ENCODE measurements at places on chromosomes 5 and 9. TPM values are rescaled to one million over a fixed set of nuclear protein-coding genes. Genes with fewer than 3 reads are reported as not detected.

- no peak for DNase-seq
Observed at GRCh38 chr5:131305906-131306305, 42.1 kb downstream of the CDC42SE2 start.

DNA sequence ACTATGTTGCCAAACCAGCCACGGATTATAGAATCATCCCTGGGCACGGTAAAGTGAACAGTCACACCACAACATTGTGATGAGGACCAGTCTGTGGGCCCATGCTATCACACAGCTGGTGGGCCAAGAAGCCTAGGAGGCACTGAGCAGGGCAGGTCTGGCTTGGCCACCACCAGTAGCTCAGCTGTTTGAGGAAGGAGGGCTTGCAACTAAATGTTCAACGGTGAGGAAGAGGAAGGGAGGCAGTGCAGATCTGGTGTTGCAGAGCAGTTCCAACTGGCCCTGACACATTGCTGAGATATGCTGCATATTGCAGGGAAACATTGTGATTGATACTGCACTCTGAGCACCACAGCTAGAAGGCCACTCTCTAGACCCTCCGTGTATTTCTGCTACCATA is 77.9 kb upstream of the ATG10 start:
- DNase-seq: no peak

Gene ALDH7A1
- total RNA-seq: 85.1 TPM

GRCh38 chr9:17216011-17216410 is 81.2 kb downstream of the CNTLN start:
- DNase-seq: peak; percentile 68

- DNase-seq: no peak
Observed at GRCh38 chr5:147519380-147519779, 9.5 kb upstream of the DPYSL3 start.

Gene ELAVL2
- total RNA-seq: not detected

- DNase-seq: no peak
Observed at GRCh38 chr5:61620699-61621182, 288.7 kb downstream of the ZSWIM6 start.

DNA sequence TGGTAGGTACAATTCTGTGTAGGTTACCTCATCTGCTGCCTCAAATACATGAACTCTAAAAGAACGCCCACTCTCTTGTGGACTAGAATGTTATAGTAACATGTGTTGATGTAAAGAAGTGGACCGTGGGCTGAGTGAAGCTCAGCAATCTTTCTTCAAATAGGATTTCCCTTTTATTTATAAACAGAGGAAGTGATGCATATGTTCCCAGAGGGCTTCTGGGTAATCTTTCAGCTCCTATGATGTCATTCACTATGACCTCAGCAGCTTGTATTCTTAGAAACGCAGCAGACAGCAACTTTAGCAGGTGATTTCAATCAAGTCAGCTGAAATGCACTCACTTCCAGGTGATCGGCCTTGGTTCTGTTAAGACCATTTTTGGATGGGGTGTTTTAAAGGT is 14.4 kb downstream of the F2RL2 start:
- no peak for DNase-seq

GRCh38 chr5:159424123-159424522 is 93.8 kb upstream of the IL12B start:
- no peak for DNase-seq

DNA sequence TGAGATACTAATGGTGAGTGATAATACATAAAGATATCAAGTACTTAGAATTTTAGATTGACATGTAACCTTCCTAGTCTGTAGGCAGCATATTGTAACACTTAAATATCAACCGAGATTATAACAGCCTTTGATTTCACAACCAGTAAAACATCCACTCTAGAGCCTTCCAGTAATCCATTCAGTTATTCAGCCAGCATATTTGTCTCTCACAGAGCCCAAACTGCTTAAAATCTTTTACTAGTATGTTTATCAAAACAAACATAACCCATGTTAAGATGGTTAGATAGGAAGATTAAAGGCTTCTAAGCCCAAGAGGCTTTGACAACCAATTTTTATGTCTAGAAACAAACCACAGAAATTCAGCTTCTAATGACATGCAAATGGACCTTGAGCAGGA is 177.9 kb upstream of the FST start:
- DNase-seq: peak; percentile 64

GRCh38 chr9:91026266-91026665 is 224.6 kb downstream of the SYK start:
- no peak for DNase-seq

Gene CD72
- 0.63 TPM for total RNA-seq

Gene IQGAP2
- not detected for total RNA-seq

Gene ROPN1L
- total RNA-seq: 0.37 TPM

- no peak for DNase-seq
Observed at GRCh38 chr5:171390883-171391677, 3.4 kb downstream of the NPM1 start.

GRCh38 chr5:112948458-112948857 is 26.4 kb upstream of the REEP5 start:
- no peak for DNase-seq

DNA sequence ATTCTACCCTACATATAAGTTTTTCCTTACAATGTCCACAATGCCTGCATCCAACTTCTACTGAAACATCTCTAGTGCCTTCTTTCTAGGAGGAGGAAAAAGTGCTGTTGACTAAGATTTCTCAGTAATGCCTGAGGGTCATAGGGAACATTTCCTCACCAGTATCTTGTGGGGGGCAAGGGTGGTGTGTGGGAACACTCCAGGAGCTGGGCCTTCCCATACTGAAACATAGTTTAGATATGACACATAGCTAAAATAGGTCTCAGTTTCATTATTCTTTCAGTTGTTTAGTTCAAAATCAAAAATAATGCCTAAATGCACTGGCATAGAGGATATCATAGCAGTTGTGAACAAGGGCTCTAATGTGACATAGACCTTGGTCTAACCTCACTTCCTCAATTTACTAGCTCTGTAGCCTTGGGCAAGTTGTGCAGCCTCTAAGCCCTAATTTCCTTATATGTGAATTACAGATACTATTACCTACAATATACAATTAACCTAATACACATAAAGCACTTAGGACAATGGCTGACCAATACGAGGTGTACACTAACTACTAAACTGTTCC is 66.1 kb downstream of the HAPLN1 start:
- no peak for DNase-seq

GRCh38 chr5:27701931-27702903 is 663.8 kb upstream of the CDH9 start:
- no peak for DNase-seq

GRCh38 chr5:128826275-128826674 is 139.0 kb upstream of the SLC27A6 start:
- no peak for DNase-seq

Gene CDKN2B
- 8.4 TPM for total RNA-seq

Gene SLC6A3
- total RNA-seq: not detected

- no peak for DNase-seq
Observed at GRCh38 chr5:52531105-52531504, 256.6 kb upstream of the ITGA1 start.

Gene PAPPA
- 11.0 TPM for total RNA-seq

Gene MEIKIN
- not detected for total RNA-seq

DNA sequence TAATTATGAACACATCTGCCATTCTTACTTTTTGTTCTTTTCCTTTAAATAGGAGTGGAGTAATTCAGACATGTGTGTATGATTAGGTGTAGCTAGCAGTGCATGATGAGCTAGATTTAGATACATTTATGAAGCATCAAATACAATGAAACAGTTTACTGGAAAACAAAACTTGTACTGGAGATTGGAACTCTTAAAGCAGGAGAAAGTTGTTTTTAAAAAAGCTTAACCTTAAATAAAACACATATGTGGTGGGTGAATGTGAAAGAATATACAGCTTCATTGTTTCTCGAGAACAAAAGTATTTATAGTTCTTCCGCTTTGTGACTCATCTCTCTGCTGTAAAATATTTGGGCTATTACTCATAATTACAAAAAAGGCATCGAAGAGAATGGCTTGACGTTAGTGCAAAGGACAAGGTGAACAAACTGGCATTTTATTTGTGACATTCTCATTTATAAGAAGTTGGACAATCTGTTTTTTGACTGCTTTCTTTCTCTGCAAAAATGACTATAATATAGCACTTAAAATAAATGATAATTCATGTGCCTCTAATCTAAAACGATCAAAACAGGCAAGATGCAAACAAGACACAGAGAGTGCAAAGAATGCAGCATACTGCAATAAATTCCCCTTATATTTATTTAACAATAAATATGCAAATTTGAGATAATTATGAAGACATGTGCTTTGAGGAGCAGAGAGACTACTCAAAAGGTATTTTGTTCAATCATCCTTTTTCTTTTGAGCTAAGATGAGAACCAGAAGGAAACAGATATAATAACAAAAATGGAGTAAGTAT is 478.8 kb downstream of the CETN3 start:
- DNase-seq: peak; percentile 34

Gene IFNA21
- total RNA-seq: not detected

DNA sequence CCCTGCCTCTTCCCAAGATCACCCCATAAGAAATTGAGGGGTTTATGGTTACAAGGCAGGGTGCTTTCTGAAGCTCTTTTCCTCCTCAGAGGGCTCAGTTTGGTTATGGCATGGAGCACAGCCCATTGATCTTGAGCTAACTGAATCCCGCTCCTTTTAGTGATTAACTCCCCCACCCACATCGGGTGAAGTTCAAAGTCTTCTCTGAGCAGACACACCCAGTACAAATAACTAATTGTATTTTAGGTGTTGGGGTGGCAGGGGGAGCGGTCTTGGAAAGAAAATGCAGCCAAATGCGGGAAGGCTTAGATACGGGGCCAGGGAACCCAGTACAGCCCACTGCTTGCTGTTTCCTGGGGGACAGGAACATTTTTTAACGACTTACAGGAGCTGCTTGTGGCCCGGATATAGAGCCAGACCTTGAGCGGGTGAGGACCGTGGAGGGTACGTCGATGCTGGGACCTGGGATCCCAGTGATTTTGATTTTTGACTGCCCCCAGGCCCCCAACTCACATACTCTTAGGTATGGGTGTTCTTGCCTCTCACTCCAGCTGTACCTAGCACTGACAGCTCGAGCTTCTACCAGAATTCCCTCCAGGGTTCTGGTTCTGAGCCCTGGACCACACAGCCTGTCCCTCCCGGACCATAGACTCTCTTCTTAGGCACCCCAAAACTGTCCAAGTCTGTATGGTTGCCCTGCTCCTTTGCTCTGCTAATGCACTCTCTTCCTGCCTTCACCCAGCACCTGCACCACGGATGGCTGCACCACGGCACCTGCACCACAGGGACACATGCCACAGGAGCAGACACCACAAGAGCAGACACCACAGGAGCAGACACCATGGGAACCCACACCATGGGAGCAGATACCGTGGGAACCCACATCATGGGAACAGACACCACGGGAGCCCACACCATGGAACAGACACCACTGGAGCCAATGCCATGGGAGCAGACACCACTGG is 18.3 kb upstream of the RXRA start:
- no peak for DNase-seq

GRCh38 chr9:107033966-107034365 is 171.0 kb downstream of the ZNF462 start:
- DNase-seq: no peak

DNA sequence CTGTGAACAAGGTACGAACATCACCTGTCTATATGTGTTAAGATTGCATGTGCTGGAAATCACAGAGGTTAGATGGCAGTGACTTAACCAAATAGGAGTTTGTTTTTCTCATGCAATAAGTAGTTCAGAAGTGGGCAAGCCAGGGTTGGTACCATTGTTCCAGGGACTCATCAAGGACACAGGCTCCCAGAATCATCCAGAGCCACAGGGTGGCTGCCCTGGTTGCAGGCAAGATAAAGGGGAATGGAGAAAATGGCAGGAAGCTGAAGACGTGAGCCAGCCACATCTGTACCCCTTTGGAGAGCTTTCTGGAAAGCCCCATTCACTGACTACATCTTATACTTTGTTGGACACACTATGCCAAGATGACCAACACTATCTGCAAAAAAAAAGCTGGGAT is 126.0 kb upstream of the IL12B start:
- DNase-seq: no peak

Gene ZNF883
- 6.8 TPM for total RNA-seq

Gene ZNF618
- total RNA-seq: 13.1 TPM

Gene SLC6A19
- total RNA-seq: not detected

DNA sequence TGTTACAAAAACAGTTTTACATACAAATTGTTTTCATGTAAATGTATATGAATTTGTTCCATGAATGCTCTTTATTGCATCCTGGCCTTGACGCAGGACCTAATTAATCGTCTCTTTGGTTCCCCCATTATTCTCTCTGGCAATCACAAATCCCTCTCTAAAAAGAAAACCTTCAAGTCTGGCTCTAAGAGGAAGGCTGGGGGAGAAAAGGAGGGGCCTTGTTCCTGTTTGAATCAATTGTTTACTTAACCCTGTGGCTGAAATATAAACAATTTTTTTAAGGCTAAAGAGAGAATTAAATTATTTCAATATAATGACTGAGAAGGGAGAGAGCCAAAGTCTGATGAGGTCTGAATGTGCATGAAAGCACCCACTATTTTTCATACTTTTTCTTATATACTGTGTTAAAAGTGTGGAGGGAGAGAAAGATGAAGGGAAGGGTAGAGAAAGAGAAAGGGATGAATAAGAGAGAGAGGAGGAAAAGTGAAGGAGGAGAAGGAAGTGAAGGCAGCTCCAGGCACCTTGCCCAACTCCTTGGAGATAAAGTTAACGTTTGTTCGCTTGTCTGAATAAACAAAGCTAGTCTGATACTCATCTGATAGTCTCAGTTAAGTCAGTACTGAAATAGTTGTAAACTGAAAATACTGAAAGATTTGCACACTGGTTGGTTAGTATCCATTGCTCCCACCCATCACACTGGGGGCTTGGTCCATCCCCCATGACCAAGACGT is 116.4 kb upstream of the SPDL1 start:
- no peak for DNase-seq

DNA sequence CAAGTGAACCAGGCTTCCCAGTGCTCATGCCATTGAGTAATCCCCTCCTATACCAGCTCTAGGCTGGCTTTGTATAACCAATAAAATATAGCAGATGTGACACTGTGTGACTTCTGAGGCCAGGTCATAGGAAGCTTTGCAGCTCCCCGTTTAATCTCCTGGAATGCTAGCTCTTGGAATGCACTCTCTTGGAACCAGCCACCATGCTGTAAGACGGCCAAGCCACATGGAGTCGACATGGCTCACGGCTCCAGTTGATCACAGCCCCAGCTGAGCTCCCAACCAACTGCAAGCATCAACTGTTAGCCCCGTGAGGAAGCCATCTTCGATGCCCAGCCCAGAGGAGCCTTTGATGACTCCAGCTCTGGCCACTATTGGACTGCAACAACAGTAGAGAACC is 74.5 kb downstream of the SH3TC2 start:
- no peak for DNase-seq

GRCh38 chr5:58452566-58453258 is 7.2 kb downstream of the PLK2 start:
- no peak for DNase-seq

GRCh38 chr9:130042406-130042884 is 544 bp downstream of the FNBP1 start:
- no peak for DNase-seq

- no peak for DNase-seq
Observed at GRCh38 chr5:56669534-56670483, 145.5 kb upstream of the MAP3K1 start.
